Kasumi-1 (cell line): ENCODE measurements at places on chromosomes 5 and 9.

GRCh38 chr5:79202076-79202475 is 33.9 kb upstream of the JMY start:
- DNase-seq: no peak

DNA sequence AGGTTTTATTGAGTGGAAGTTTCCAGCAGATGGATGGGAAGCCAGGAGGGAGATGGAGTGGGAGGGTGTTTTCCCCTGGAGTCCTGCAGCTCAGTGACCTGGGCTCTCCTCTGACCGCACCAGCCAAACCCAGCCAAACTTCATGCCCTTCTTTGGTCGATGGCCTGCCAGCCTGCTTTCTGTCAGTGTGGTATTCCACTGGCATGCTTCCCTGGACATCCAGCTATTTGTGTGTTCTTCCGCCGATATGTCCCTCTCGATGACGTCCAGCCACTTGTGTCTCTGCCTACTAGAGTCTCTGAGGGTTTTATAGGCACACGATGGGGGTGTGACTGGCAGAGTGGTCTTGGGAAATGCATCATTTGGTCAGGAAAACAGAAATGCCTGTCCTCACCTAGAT is 33.8 kb downstream of the GPBP1 start:
- DNase-seq: no peak

GRCh38 chr9:109017493-109017892 is 4.2 kb upstream of the CTNNAL1 start:
- no peak for DNase-seq

- DNase-seq: no peak
Measured at GRCh38 chr9:8674536-8674935, 875.0 kb upstream of the DMAC1 start.

GRCh38 chr5:72034770-72035169 is 72.5 kb upstream of the MAP1B start:
- no peak for DNase-seq

- no peak for DNase-seq
Measured at GRCh38 chr5:132013006-132013689, 1.7 kb upstream of the ACSL6 start.

DNA sequence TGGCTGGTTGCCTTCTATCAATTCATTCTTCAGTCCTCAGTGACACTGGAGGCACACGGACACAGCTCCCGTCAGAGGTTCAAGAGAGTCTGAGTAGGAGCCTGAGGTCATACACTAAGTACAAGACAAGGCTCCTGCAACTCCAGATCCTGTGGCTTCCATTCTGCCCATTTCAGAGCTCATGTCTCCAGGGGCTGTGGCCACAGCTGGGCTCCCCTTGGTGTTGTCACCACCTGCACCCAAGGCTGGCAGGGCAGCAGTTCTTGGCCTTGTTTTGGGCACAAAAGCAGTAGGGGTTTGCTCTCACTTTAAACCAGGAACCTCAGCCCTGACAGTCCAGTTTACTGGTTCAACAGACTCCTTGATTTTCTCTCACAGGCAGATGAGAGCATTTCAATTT is 189.6 kb downstream of the ICE1 start:
- no peak for DNase-seq

DNA sequence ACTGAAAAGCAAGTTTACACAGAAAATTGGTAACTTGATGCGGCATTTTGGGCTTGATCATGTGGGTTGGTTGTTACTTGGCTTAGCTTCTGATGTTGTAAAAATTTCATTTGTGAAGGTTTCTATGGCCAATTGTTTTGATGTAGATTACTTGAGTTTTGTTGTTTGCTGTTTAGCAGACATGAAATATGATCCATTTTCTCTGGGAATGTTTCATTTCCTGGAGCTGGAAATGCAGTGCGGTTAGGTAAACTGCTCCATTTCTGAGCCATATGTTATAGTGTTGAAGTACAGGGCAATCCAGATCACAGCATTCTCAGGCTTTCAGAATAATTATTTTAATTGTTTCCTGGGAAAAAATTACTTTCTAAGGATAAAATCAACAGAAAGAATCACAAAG is 396.9 kb downstream of the ENC1 start:
- no peak for DNase-seq

DNA sequence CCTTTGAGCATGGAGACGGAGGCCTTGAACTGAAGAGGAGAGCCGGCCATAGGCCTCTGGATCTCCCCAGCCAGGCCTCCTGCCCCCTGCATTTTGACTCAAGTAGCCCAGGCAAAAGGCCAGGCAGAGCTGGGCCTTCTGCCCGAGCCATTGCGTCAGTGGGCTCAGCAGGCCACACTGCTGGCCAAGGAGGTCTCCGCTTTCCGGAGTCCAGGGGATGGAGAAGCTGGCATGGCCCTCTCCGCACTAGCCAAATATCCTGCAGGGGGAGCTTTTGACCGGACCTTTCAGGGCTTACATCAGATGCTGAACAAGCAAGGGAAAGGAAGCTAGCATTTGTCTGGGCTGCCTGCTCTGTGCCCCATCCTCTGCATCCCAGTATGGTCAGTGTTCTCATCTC is 386.8 kb downstream of the TRIM36 start:
- no peak for DNase-seq

DNA sequence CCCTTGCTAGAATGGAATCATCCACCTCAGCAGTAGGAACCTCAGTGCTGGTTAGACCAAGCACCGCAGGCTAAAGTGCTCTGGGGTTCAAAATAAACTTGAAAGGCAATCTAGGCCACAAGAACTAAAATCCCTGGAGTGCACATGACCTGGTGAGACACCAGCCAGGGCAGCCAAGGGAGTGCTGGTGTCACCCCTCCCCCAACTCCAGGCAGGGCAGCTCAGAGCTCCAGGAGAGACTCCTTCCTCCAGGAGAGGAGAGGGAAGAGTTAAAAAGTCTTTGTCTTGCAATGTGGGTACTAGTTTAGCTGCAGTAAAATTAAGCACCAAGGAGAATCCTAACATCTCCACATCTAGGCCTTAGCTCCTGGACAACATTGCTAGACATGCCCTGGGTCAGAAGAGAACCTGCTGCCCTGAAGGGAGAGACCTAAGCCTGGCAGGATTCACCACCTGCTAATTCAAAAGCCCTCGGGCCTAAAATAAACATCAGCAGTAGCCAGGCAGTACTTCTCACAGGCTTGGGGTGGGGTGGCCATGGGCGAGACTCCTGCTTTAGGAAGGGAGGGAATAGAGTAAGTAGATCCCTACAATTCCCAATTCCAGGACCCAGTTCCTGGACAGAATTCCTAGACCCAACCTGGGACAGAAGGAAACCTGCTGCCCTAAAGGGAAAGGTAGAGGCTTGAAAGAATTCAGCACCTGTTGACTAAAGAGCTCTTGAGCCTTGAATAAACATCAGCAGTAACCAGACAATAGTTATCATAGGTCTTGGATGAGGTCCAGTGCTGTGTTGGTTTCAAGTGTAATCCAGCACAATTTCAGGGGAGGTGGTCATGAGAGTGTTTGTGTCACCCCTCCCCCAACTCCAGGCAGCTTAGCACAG is 25.8 kb downstream of the UGT3A2 start:
- no peak for DNase-seq

DNA sequence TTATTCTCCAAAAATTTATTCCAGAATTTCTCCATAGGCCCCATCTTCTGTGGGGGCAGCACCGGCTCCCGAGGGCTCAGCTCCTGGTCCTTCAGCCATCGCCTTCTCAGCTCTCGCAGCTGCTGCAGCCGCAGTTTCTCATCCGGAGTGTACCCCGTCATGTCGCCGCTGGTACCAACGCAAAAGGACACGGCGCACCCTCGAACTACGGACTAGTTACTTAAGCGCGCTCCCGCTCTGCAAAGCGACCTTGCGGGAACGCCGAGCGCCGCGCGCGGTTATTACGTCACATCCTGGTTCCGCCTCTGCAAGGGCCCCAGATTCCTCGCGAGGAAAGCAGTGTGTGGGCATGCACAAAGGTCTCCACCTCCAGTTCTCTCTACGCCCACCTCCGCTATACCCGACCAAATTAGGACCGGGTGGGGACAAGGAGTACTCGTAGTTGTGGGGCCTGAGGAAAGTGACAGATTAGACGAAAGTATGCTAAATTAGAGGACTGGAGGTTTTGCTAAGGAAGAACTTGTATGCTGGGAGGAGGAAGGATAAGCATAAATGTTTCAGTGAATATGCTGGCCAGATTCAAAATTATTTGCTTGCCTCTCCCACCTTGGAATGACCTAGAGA is at the start of gene NDUFB6:
Gene NDUFB6, minus strand, starts transcription at position 260 of the 624 bp plus-strand sequence. Its CDS starts 99 bp downstream, at position 161.
- peak; percentile 98 for DNase-seq

DNA sequence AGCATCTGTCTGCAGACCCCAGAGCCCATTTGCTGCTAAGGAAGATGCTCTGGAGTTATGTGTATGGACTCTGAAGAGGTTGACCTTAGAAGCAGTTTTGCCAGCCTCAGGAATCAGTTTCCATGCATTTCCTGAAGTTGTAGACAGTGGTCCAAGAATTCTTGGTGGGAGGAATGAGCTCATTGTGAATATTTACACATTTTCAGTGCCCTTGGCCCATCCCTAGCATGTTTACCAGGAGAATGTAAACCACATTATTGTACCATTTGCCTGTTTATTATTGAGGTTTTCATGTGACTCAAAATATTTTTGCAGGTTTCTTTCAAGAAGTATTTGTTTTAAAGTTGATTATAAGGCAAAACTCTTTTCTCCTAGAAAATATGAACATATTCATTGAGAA is 93.8 kb downstream of the NXNL2 start:
- no peak for DNase-seq

GRCh38 chr5:98816582-98817222 is 43.2 kb downstream of the RGMB start:
- no peak for DNase-seq

GRCh38 chr9:100206899-100207298 is 107.9 kb downstream of the INVS start:
- no peak for DNase-seq

GRCh38 chr5:4984461-4984860 is 155.7 kb upstream of the ADAMTS16 start:
- no peak for DNase-seq

GRCh38 chr5:169416583-169417196 is 115.8 kb upstream of the SLIT3 start:
- no peak for DNase-seq

DNA sequence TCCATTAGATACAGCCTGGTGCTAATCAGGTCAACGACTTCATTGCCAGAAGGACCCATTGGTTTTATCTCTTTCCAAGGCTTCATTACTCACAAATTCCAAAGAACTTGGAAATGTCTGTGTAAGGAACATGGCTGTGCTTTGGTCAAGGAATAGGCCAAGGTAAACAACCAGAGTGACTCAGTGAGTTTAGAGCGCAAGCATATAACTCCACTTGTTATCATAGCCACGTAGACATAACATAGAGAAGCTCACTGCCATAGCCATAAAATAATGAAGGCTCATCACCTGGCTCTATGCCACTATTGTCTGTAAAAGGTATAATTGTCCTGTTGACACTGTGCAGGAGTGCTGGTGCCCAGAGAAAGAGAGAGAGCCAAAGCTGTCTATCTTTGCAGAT is 139.3 kb upstream of the PLCXD3 start:
- DNase-seq: no peak

DNA sequence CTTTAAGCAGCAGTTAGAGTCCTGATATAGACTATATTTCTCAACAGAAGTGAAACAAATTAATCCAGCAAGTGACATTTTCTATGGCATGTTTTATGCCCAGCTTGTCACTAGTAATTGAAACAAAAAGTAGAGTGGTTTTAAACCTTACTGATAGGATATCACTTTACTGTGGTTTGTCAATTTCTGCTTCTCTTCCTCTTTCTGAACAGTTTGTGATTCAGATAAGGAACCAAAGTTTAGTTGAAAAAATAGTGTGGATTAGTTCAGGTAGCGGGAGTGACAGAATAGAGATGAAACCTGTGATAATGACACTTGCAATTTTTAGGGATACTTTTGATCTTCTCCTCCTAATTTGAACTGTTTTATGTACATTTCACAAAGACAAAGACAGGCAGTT is 485.7 kb upstream of the EDIL3 start:
- peak; percentile 88 for DNase-seq

- DNase-seq: peak; percentile 91
Measured at GRCh38 chr9:122218935-122219855, 9.6 kb downstream of the LHX6 start.

DNA sequence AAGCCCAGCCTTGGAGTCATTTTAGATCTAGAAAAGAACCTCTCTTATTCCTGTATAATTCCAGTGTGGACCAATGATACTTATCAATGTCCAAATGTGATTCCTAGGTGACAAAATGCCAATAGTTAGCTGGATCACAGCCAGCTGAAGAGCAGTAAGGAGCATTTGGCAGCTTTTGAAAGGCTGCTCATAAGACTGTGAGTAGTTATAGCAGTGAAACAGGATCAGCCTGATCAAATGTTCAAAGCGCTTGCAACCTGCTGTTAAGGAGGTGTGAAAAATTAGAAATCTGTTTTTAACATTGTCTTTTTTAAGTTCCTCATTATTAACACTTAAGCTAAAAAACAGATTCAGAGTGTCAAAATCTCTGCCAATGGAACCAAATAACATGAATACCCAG is 85.1 kb downstream of the SSBP2 start:
- DNase-seq: no peak

- no peak for DNase-seq
Measured at GRCh38 chr5:19920761-19921160, 67.2 kb downstream of the CDH18 start.

GRCh38 chr5:57947181-57947580 is 464.6 kb upstream of the ACTBL2 start:
- no peak for DNase-seq

GRCh38 chr9:74760031-74760700 is 127.6 kb downstream of the TRPM6 start:
- DNase-seq: no peak
